Iris pigment epithelial cell (primary cell): ENCODE measurements at places on chromosomes 6 and 20.

DNA sequence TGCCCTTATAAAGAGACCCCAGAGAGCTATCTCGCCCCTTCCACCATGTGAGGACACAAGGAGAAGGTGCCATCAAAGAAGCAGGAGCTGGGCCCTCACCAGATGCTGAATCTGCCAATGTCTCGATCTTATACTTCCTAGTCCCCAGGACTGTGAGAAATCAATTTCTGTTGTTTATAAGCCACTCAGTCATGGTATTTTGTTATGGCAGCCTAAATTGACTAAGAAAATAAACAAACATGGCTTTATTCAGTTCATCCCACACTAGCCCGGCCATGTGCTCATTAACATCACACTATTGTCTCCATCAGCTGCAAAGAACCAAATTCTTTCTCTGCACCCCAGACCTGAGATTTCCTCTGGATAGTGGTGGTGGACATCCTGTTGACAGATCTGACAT lies 302.4 kb downstream of the PTPRT start:
- no peak for DNase-seq

DNA sequence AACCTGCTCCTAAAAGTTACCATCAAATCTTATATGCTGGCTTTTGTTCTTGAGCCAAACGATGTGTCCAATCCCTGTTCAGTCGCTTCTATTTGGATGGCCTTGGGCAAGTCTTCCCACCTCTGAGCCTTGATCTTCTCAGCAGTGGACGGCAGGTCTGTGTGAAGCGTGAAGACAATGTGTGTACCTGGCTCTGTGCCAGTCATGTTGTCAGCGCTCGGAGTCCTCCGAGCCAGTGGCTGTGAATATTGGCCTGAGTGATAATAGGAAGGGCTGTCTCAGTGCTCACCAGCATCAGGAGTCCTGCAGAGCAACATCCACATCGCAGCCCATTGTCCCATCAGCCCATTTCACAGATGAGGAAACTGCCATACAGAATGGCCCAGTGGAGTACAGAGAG lies 219.0 kb downstream of the CDC5L start:
- no peak for DNase-seq

DNA sequence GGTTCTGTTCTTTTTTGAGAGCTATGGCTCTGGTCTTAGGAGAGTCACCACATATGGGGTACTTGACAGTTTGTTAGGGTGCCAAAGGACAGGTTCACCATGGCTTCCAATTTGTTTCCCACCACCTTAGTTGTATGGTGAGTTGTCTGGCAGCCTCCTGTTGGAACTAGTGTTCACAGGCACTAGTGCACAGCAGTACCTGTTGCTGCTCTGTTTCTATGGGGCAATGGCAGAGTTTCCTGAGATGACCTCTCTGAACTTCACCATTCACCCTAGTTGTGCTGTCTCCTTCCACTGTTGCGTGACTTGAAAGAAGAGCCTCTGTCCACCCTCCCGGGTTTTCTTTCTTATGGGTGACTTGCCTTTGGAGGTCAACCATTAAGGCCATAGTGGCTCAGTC lies 129.1 kb downstream of the JARID2 start:
- DNase-seq, result no peak

DNA sequence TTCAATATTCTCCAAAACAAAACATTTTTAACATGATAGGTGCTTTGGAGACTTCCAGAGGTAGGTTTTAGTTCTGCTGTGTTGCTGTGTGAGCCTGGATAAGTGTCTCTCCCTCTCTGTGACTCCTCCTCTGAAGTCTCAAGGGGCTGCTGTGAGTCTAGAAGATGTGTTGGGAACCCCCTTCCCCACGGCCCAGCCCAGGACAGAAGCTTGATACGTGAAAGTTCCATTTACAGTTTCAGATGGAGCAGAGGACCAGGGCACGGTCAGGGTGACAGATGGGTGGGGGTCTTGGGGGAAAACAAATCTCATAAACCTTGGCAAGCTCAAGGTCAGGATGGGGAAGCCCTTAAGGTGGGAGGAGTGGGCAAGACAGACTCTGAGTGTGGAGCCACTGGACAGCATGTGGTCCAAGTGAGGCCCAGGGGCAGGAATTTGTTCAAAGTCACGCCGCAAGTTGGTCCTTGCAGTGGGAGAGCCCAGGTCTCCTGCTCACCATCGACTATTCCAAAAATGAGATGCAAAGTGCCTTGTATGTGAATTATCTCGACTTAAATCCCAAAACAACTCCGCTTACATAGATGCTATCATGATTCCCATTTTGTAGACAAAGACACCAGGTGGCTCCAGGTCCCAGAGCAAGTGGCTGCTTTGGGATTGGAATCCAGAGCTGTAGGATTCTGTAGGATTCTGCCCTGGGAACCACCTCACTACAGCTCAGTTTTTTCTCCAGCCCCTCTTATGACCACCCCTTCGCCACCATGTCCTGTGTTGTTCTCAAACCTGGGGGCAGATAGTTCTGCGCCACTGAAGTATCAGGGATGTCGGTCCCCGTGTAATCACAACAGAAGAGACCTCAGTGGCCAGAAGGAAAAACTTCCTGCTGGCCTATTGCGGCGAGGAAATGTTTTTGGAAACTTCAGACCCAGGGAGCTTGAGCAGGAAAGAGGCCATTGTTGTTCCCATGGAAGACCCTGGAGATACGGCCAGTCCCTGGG lies 1.9 kb downstream of the TGM2 start:
- DNase-seq, result no peak

DNA sequence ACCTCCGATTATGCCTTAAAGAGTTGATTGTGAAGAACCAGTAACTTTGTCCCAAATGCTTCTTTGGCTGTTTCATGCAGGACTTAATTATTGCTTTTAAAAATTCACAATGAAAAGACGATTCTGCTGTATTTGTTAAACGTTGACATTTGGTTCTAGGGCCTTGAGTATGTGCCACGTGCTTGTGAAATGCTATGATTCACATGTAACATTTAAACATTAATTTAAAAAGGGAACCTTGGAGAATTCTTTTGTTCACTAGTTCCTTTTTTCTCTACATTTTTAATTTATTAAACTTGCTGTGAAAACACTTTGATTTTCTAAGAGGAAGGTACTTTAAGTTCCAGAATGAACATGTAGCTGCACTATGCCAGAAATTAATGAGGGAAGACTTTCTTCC lies 9.5 kb downstream of the GZF1 start:
- no peak for DNase-seq
